Daoy (cell line): ENCODE measurements at places on chromosomes 7 and 10.

- no peak for DNase-seq
Measured at GRCh38 chr7:94111009-94111408, 106.9 kb upstream of the BET1 start.

- DNase-seq, result no peak
Measured at GRCh38 chr7:33500703-33501701, 371.6 kb downstream of the BBS9 start.

DNA sequence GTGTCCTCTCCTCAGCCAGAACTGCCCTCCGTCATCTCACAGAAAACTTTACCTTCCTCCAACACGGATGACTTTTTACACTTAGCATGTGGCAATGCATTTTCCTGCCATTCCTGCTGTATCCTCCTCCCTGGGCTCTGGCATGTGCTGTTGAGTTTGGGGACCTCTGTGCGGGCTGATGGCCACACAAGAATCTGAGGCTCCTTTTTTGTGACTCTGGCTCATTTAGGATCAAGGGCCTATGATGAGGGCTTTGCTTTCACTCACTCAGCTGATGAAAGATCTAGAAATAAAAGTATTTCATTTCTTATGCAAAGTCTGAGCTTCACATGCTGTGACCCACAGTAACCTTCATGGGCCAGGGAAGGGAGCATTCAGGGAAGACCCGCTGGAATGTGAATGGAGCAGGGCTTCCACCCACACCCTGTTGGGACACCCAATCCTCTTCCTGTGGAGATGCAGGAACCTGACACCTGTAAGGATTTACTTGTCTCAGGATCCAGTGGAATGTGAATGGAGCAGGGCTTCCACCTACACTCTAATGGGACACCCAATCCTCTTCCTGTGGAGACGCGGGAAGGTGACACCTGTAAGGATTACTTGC lies 500.3 kb upstream of the MKI67 start:
- DNase-seq, result no peak

DNA sequence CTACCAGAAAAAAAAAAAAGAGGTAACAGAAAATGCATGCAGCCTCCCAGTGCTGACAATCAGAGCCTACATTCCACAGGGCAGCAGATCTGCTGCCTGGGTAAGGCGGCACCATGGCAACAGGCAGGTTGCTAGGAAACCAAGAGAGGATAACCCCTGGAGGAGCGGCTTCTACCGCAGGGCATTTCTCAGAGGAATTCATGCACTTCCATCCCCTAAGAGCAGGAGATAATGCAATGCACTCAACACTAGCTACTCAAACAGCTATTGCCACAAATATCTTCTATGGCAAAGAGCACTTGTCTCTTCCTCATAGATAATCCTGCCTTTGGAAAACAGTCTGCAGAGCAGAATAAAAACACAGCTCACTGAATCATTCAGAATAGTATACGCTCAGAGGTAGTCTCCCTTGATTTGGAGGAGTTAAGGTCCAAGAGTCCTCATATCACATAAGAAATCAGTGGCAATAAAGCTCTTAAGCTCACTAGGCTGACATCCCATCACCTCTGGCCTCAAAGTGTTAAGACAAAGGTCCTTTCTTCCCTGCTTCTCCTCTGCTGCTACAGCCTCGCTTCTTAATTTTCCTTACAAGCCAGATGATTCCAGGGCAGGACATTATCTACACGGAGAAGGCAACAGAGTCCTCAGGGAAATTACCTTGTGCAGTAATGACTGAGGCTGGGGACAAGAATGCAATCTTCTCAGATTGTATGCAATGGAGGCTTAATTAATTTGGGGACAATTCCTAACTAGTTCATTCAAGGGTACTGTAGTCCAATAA lies 10.7 kb downstream of the PSAP start:
- peak; percentile 89 for DNase-seq

DNA sequence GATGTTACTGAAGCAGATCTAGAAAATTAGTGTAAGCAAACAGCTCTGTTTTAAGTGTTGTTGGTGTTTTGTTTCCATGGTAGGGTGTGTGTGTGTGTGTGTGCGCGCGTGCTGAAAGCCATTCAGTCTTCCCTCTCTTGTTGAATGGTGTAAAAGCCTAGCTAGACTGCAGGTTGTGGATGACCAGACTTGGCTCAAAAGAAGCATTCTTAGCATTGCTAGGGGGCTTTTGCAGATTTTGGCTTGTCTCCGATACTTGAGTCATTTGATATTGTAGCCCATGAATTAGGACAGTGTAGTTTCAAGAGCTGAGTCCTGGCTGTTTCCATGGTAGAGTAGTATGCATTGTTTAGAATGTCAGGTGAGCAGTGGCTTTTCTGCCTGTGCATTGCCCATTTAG lies 99.1 kb downstream of the SND1 start:
- peak; percentile 45 for DNase-seq

- DNase-seq, result peak; percentile 37
Measured at GRCh38 chr7:50304911-50305582, 531 bp downstream of the IKZF1 start.

DNA sequence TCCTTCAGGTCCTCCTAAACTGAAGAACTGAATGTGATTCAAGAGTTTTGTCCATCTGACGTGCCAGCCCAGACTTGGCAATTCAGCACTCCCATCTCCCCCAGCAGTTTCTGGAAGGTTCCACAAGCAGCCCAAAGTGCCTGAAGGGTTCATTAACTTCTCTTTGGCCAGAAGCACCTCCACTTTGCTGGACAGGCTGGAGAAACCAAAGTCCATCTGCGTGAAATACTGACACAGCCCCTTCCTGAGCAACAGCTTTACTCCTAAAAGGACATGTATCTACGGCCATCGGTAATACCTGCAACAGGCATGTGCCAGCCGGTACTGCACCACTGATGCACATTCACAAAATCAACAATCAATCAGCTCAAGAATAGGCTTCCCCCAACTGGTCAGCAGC lies 48.5 kb downstream of the RSU1 start:
- no peak for DNase-seq

DNA sequence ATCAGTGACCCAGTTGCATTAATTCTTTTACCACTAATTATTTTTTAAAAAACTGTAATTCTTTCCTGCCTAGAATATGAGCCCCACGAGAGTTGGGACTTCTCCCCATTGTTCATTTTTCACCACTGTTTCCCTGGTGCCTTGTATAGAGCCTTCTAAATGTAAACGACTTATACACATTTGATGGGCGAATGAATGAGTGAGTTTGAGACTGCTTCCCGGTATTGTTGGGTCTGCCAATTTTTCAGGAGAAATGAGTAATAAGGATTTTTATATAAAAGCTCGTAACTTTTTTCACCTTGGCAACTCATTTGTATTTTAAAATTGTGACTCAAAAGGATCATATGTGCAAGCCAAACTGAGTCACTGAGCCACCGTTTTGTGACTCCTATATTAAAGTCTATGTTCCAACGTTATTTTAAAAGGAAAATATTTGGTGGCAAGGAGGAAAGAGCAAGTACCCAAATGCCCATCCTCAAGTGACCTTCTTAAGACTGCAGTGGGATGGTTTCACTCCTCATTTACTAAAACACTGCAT lies 621.3 kb downstream of the KCNMA1 start:
- DNase-seq, result no peak

GRCh38 chr10:119420950-119421875 lies 121.3 kb downstream of the RGS10 start:
- no peak for DNase-seq

DNA sequence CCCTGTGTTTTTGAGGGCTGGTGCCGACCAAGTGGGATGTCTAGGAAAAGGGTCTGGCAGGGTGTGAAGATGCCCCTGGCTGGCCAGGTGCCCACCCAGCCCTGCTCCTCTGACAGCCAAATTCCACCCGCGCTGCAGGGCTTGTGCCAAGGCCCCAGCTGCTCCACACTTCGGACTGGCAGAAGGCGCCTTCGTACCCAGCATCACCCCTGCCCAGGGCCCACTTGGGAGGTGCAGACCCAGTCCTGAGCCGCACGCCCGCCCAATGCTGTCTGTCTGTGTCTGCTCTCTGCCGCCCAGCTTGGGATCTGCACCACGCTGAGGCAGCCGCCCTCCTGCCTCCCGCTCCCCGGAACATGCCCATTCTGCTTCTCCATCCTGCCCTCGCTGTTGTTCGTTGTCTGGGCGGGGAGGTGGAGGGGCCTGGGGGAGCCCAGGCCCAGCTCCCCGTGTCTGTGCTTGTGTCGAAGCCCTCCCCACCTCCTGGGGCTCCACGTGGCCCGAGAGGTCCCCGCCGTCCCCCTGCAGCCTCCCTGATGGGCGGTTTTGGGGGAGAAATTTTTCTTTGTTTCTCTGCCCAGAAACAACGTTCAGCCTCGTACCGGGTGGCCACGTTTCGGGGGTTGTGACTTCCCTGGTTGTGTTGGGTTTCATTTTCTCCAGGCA lies 36.9 kb upstream of the PPIF start:
- DNase-seq, result no peak

DNA sequence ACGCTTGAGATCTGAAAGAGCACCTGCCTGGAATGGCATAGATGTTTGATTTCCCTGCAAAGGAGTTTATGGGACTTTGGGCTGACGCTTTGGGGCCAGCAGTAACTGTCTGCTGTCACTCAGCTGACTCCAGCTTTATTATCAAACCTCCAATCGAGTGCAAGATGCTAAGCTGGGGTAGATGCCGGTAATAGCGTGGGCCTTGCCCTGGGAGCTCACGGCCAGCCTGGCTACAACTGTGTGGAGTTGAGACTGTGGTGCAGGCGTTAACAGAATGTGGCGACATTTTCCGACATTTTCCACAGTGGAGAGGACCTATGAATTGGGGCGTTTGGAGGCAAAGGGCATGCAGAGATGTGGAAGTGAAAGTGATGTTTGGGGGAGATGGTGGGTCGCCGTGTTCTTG lies 1.3 kb downstream of the CHST12 start:
- no peak for DNase-seq

GRCh38 chr7:80967071-80967916 lies 48.4 kb upstream of the SEMA3C start:
- no peak for DNase-seq

DNA sequence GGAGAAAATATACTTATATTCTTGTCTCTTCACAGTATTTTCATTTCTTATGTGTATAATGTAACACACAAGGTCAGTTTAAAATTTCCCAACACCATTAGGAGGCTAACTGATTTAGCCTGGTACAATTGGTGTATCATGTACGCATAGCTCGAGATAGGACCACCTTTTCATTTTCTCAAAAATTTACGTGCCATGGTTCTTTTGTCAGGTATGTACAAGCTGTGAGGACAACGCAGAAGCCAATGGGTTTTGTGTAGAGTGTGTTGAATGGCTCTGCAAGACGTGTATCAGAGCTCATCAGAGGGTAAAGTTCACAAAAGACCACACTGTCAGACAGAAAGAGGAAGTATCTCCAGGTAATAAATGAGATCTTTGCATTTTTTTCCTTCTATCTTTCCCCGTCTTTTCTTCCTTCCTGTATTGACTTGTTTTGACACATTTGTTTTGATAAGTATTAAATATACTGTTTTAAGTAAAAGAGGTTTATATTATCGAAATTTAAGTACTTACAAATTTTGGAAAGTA lies 55.0 kb downstream of the TRIM24 start:
- DNase-seq, result no peak

DNA sequence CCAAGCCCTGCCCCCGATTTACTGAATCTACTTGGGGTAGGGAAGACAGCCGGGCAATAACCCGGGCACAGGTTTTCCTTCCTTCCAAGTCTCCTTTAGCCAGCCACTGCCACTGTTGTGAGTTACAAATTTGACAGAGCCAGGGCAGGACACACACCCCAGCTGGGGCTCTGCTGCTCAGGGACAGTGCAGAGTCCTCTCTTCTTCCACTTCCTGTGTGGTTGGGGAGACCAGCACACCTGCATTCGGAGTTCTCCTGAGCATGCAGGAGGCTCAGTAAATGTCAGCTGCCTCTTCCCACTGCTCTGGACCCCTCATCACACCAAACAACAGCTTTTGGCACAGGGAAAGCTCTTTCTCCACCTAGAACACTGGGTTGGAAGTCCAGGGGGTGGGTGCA lies 21.3 kb downstream of the CHST15 start:
- DNase-seq, result no peak

DNA sequence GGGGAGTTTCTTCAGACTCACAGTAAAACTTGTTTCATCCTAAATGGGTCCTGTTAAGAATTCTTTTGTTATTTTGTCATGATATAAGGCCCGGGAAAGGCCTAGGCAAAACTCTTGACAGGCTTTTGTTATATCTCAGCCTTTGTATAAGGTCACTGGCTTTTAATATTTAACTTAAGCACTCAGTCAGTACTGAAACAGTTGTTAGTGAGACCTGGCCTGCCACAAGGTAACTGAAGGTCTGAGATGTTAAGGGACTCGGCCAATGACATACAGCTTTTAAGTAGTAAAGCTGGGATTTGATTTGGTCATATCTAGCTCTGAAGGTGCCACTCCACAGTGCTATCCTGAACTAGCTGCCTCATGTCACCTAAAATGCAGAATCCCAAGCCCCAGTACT lies 57.2 kb upstream of the STEAP4 start:
- DNase-seq, result no peak

DNA sequence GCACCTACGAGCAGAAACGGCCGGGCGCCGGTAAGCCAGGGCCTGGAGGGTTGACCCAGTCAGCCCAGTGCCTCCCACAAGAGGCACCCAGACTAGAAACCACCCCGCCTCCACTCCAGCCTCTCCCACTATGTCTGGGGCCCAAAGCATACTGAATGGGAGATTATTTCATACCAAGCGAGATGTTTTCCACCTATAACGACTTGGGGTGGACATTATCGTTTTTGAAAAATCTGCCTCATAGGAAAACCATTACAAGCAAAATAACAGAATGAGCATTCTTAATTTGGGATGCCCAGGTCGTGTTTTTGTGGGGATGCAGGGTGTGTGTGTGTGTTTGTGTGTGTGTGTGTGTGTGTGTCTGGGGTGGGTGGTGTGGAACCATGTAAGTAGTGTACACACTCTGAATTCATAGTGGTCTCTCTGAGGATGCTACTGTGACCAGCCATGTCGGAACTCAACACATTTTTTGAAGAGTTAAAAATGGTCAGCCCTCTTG lies 1.6 kb downstream of the HOXA6 start:
- DNase-seq, result no peak

GRCh38 chr7:96591900-96592676 lies 117.6 kb downstream of the SEM1 start:
- DNase-seq, result peak; percentile 19

GRCh38 chr7:79258826-79259225 lies 194.6 kb downstream of the MAGI2 start:
- no peak for DNase-seq

GRCh38 chr10:74891053-74891452 lies 64.7 kb downstream of the KAT6B start:
- DNase-seq, result no peak

- DNase-seq, result no peak
Measured at GRCh38 chr10:70312249-70312648, 28.4 kb upstream of the NPFFR1 start.

- no peak for DNase-seq
Measured at GRCh38 chr7:73645643-73646174, 21.4 kb upstream of the MLXIPL start.

DNA sequence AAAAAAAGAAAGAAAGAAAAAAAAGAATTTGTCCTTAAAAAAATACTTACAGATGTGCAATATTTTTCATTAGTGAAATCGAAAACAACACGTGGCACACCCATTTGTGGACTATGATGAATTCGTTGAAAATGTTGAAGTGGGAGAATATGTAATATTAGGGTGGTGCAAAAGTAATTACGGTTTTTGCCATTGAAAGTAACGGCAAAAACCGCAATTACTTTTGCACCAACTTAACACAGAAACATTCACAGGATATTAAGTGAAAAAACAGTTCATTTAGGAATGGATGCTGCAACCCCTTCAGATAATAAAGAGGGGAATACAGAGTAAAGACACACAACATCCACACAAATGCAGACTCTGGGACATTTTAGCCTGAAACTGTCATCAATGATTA lies 96.0 kb downstream of the CALN1 start:
- no peak for DNase-seq

GRCh38 chr10:132503581-132504421 lies 33.8 kb upstream of the INPP5A start:
- DNase-seq, result no peak

- DNase-seq, result no peak
Measured at GRCh38 chr10:51405580-51406351, 293.6 kb downstream of the CSTF2T start.
